ENCODE measurements at places on chromosomes 7 and 10. TPM values are rescaled to one million over a fixed set of nuclear protein-coding genes. Genes with fewer than 3 reads are reported as not detected.

The WDR86 gene
- total RNA-seq, result 4.1 TPM

The FANK1 gene
- total RNA-seq, result 3.0 TPM

The SH2D4B gene
- 0.10 TPM for total RNA-seq

The CUBN gene
- total RNA-seq, result 1.1 TPM

The SEMA3E gene
- total RNA-seq, result 1.9 TPM

The ZNF736 gene
- total RNA-seq, result 15.7 TPM

The GIMAP7 gene
- total RNA-seq, result 23.5 TPM

The FOXI2 gene
- 0.14 TPM for total RNA-seq

- DNase-seq, result peak; percentile 93
These were observed 843 bp upstream of the GATA3 start for GRCh38 chr10:8053446-8054243.

- DNase-seq, result peak; percentile 24
These were observed 100.6 kb downstream of the DLG5 start for GRCh38 chr10:77825965-77826364.

GRCh38 chr10:69439813-69440506, 11.3 kb upstream of the TSPAN15 start:
- DNase-seq, result no peak

- DNase-seq, result no peak
These were observed 164.2 kb downstream of the RNLS start for GRCh38 chr10:88418871-88419270.

DNA sequence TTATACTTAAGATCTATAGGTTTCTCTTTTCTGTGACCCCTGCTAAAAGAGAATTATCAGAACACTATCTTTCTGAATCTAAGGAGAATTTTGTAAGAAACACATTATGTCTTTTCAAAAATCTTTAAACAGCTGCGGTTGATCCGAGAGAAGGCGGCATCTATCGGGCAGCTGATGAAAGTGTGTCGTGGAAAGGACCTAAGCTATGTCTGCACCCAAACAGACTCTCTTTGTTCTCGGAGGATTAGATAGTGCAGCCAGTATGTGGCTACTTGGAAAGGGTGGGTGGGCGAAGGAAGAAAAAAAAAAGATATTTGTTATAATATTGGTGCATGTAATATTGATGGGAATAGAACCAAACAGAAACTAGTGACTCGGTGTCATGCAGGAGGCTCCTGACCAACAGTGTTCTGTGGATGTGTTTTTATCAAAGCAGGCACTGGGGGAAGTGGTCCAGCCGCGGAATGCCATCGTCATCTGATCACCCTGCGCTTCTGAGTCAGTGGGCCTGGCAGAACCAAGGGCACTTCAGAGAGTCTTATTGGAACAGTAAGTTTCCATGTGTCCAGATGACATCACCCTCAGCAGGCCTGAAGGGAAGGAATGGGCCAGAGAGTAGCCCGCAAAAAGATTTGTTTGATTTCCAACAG, 509.7 kb upstream of the AKR1E2 start:
- DNase-seq, result no peak

DNA sequence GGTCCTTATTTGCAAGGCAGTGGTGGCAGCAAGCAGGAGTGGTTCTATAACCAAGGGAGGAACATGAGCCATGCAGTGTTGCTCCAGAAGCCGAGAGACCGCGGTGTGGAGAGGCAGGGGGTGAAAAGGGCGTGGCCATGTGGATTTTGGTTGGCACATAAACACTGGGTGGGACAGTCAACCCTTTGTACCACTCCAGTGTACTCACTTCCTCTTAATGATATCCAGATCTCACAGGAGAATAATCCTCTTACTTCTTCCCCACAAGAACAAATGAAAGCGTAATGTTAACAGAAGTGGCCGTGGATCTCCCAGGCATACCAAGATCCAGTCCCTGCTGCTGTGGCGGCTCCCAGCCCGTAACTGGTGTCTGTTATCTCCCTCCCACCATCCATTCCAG, 42.4 kb downstream of the XRCC2 start:
- DNase-seq, result no peak

GRCh38 chr10:49365275-49365674, 30.6 kb downstream of the DRGX start:
- DNase-seq, result peak; percentile 60

DNA sequence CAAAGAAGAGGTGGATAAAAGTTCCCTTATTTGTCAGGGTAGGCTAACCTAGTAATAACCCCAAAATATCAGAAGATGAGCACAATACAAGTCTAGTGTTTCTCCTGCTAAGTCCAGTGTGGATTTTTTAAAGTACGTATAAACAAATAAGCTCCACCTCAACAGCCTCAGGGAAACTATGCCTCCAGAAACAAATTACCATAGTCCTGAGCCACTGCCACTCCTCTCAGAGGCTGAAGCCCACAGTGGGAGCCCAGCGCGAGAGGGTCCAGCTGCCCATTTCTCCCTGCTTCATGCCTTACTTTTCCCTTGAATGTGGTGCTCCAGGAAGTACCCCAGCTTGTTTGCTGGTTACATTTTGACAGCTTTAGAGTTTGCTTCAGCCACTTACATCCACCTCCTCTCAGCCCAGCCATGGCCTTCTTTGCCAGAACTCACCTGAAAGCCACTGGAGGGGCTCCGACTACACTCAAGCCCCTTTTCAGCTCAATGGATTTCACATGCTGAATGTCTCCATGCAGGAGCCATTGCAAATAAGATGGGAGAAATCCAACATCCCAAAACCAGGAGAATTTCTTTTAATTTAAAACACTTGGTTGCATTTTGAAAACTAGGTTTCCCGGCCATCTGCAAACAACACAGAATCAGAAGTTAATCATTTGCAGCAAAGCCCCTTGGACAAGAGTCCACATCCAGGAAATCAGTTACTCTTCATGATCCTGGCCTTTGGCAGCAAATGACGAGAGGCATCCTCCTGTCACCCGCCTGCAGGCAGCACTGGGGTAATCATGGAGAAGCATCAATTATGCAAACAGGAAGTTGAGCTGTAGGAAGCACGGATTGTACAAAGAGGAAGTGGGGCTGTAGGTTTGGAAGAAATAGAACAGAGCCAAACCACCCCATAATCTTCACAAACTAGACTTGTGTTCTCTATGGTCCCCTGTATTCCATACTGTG, 138.1 kb downstream of the HERPUD2 start:
- no peak for DNase-seq

DNA sequence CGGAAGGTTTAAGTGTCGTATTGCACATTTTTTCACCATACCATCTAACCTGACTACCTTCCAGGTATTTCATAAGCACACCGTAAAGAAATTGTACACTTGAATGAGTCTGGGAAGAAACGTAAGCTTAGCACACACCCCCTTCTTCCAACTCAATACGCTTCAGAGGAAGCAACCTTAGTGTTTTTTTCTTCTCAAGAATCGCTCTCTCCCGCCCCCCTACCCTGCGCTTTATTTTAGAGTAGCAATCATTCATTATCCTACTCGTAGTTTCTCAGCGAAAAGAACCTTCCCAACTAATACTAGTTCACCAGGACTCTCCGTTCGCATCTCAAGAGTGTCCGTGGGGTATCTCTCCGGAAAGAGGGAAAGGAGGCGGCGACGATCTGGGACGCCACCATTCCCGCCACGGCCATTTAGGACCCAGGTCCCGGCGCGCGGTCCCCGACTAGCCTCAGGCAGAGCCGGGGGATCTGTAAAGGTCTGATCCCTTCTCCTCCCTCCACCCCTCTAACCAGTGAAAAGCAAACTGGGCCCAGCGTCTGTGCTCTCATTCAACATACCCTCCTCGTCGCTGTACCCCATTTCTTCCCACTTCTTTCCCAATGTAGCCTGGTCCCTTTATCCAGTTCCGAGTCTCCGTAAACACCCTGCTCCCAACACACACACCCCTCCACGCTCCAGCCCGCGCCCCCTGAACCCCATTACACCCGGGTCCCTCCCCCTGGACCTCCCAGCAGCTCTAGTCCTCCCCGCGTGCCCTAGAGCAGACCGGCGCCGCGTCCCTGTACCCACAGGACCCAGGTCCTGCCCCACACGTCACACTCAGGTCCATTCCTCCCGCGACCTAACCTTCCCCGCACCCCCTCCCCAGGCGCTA, 16.0 kb downstream of the MYOZ1 start:
- DNase-seq, result peak; percentile 79

Measured in posterior vena cava (tissue), 2 donors.